ENCODE measurements at places on chromosomes 5 and 9.
A peak's percentile ranks its signal among the peaks of the same experiment; 100 is the strongest.

DNA sequence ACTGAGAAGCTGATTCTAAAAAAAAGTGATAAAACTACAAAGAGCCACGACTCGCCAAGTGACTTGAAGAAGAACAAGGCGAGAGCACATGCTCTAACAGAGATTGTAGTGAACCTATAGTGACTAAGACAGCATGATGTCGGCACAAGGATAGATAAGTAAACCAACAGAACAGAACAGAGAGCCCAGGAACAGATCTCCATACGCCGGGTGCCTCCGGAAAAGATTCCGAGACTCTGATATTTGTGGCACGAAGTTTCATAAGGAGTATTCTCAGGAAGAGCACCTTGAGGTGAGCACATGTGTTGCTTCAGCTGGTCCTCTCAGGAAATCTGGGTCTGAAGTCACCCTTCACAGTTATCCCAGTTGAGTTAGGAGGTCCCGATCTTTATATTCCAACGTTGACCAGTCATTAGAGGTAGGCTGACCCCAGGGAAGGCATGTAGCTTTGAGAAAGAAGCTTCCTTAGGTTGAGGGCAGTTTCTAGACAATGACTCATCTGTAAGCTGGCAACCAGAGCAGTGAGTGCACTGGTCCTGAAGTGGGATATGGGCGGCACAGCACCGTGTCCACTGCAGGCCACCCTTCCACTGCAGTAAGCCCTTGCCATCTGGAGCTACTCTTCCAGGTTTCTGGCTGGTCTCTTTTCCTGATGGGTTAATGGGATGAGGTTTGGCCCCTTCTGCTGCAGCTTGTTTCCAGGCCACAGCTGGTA lies 13.6 kb upstream of the CLK4 start:
- DNase-seq, result no peak

DNA sequence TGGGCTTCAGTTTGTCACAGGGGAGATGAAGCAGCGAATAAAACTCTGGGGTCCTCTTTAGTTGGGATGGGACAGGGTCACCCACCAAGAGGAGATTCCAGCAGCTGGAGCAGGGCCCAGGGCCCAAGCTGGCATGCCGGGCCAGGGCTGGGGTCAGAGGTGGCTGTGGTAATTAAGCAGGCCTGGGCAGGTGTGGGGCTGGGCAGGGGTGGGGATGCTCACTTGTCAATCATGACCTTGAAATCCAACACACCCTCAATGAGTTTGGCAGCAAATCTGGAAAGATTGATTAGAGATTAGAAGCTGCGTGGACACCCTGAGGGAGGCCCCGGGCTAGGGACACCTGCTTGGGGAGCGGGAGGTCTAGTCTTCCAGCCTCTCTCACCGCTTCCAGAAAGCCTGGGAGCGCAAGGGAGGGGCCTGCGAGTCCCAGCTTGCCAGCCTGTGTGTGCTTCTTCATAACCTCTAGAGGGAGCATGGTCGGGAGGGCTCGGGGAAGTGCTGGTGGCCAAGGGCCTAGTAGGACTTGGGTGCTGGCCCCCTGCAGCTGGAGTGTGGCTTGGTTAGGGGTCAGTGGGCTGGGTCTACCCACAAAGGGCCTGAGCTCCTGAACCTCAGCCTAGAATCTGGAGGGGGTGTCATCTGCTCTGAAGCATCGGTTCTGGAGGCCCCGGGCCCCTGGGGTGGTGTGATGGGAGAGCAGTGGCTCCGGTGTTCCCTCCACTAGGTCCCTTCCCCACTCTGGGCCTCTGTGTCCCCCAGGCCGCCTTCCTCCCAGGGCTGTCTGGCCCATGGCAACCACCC lies 7.6 kb downstream of the CRAT start:
- DNase-seq, result no peak

- peak; percentile 73 for DNase-seq
These were observed 5.3 kb upstream of the KLF9 start for GRCh38 chr9:70419556-70420440.

GRCh38 chr9:87270221-87270847 lies 227.3 kb upstream of the DAPK1 start:
- DNase-seq, result no peak

GRCh38 chr9:27800159-27800558 lies 226.9 kb upstream of the C9orf72 start:
- no peak for DNase-seq

All from activated CD4-positive, CD25-positive, alpha-beta regulatory T cell (primary cell).